A673 (cell line): ENCODE measurements at places on chromosomes 3 and 15.
A peak's percentile ranks its signal among the peaks of the same experiment; 100 is the strongest.

GRCh38 chr3:197010556-197011351, 18.9 kb downstream of the MELTF start:
- no peak for DNase-seq

- DNase-seq: no peak
These were observed 29.8 kb downstream of the DNAJC19 start for GRCh38 chr3:180959691-180960090.

- no peak for DNase-seq
These were observed 7.0 kb downstream of the MAPKAPK3 start for GRCh38 chr3:50623840-50624474.

DNA sequence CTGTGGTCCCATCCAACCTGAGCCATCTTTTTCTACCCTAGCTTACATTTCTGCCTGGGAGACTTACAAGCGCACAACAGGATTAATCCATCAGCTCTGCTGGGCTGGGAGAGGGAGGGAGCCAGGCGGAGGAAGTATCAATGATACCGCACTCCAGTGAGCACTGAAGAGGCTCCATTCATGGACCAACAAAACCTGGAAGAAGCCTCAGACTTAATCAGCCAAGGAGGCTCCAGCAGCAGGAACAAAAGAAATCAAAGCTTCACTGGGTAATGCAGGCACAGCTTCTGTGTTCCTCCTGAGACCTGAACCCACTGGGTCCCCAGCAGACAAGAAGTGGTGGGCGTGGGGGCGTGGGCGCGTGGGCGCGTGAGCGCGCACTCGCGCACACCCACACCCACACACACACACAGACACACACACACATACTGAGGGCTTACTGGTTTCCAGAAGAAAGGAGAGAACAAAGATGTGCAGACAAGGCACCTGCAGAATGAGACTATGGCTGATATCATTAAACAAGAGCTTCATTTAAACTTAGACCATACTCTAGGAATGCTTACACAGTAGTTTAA, 87.0 kb upstream of the BOC start:
- DNase-seq: peak; percentile 37

DNA sequence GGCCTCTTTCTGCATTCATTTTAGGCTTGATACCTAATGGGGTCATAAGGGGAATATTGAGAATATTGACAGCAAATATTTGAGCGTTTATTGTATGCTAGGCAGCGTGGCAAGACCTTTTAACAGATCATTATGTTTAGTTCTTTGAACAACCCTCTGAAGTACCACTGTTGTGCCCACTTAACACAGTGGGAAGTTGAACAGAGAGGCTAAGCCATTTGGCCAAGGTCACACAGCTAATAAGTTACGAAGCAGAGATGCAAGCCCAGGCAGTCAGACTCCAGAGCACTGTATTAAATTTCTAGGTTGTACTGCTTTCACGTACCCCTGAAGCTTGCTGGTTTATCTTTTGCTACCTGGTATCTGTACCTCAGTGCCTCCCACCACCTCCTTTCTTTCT, 1.1 kb downstream of the RAB7A start:
- DNase-seq: no peak

DNA sequence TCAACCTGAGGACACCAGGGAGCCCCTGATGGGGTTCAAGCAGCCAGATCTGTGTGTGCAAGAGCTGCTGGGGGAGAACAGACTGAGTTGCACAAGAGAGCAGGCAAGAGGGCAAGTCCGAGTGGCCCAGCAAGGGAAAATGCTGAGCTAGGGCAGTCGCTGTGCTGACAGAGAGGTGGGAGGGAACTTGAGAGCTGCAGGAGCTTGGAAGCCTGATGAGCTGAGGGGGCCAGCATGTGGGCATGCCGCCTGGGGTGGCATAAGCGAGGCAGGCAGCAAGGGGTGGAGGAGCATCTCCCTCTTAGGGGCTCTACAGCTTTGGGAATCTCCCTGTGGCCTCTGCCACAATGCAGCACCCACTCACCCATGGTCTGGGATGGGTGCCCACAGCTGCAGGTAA, 4.7 kb upstream of the CORO2B start:
- DNase-seq: no peak

DNA sequence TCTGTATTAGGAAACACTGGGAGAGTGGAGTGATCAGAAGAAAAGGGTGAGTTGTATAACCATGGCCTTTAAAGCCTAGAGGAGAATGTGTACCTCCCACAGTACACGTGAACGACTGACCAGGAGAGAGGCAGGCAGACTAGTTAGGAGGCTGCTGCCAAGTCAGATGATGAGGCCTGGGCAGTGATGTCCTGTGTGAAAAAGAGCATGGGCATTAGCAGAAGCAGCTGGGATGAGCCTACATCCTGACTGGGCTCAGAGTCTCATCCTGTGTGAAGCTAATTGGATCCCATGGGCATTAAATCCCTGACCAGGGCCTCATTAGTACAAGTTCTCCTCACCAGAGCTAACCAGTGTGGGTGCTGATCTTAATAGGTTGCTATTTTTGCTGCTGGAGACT, 89.1 kb upstream of the SLC2A2 start:
- no peak for DNase-seq

- no peak for DNase-seq
These were observed at the start of gene PLCB2 for GRCh38 chr15:40307421-40308211. PLCB2 (minus strand) TSS chr15:40307935; CDS start chr15:40307672, 263 bp downstream.

DNA sequence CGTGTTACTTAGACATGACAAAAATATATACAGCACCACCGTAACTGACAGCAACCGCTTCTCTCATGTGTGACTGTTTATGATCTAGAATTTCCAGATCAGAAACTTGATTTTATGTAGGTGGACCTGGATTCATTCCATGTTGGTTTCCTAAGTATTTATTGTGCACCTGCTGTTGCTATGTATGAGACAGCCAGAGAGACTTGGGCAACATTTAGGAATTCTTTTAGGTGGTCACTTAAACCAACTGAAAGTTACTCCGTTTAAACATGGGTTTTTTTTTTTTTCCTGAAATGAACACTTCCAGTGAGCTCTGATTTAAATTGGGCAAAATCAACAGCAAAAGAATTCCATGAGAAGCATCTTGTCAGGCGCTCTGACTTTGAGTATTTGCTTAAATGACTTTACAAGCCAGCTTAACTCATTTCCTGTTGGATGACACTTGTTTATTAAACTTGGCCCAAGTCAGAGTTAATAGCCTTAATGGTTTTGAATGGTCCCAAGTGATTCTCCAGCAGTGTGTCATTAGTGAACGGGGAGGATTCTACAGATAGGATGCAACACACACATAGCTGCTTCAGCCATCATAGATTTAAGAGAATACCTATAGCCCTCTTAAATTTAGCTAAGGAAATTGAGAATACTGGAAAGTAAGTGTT, 31.8 kb downstream of the MITF start:
- peak; percentile 25 for DNase-seq

DNA sequence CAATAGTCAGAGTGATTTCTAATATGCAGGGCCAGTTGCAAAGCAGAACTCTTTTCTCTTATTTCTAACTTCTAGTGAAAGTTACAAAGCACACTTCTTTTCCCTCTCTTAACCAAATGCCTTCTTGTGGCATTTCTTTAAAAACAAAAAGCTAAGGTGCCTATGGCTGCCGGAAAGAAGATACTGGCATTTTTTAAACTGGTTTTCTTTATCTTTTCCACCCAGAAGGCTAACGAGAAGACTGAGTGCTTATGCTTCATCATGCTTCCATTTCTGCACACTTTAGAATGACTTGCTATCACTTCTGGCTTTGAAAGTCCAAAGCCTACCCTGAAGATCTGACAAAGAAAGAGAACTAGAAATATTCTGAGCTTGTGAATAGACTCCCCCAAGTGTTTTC, 141.3 kb downstream of the P2RY1 start:
- DNase-seq: no peak

DNA sequence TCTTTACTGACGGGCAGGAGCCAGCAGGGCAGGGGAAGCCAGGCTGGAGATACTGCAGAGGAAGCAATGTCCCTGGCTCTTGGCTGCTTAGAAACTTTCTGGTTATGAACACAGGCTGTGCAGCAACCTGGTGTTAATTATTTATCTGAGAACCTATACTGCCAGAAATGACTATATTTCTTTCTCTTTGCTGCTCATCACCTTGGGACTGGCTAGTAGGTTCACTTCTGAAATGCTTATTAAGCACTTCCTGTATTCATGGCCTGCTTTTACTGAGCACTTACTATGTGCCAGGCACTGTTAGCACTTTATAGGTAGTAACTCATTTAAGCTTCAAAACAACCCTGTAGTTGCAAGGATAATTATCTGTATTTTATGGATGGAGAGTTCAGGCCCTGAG, 57.6 kb downstream of the RAB11A start:
- DNase-seq: no peak

DNA sequence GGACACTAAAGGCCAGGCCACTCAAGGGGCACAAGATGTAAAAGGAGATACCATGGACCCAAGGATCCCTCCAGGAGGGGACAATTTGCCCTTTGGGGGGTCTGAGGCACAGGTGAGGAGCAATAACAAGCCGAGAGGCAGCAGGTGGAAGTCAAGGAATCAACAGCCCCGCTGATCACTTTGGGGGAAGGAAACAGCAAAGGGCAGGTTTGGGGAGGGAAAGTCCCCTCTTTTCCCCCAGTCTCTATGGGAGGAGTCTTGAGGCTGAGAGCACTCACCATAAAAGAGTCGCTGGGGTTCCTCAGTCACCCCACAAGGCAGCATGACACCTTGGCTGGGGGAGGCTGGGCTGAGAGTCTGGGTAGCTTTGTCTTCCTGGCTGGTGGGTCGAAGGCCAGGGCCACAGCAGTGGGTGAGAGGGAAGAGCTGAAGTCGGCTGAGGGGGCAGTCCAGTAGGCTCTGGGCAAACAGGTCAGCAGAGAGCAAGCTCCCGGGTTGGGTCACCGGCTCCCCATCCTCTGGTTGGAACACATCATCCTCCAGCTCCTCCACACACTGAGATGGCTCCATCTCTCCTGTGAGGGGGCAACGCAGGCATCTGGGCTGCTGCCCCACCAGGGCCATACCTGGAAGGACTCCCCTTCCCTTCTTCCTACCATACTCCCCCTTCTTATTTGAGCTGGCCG, 3.0 kb downstream of the BMF start:
- DNase-seq: no peak

DNA sequence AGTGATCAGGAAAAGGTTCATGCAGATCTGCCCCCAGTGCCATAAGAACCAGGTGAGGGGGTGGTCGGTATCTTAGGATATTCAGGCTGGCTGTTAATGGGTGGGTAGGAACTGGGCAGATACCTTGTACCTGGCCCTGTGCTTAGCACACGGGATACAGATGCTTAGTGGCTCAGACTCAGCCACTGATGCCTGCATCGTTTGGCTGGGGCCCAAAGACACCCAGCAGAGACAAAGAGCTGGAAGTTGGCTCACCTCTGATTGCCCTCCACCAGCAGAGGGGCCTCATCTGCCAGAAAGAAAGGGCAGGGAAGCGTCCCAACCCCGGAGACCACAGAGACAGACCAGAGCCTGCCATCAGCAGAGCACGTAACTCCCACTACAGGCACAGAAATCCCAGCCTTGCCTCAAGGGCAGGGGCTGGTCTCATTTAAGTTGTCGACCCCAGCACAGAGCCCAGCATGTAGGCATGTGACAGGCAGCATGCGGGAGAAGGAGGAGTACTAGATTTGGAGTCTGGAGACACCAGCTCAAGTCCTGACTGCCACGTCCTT, 64.1 kb upstream of the SLC6A1 start:
- no peak for DNase-seq

GRCh38 chr3:174020156-174020555, 622.6 kb downstream of the NLGN1 start:
- DNase-seq: no peak

DNA sequence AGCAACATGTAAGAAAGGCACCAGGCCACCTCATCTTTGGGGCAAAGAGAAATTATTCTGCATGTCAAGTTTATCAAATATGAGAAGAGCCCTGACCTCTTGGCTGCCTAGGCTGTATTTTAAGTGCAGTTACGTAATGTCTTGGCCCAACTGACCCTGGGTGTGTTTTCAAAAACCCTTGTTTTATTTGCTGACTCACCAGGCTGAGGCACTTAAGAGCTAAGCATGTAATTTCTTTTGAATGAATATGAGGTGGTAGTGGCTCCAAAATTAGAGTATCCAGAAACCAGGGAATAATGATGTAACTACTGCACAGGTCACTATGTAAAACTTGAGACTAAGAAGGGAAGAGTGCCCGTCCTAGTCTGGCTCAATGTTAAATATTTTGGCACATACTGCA, 24.3 kb downstream of the PGPEP1L start:
- DNase-seq: peak; percentile 28

DNA sequence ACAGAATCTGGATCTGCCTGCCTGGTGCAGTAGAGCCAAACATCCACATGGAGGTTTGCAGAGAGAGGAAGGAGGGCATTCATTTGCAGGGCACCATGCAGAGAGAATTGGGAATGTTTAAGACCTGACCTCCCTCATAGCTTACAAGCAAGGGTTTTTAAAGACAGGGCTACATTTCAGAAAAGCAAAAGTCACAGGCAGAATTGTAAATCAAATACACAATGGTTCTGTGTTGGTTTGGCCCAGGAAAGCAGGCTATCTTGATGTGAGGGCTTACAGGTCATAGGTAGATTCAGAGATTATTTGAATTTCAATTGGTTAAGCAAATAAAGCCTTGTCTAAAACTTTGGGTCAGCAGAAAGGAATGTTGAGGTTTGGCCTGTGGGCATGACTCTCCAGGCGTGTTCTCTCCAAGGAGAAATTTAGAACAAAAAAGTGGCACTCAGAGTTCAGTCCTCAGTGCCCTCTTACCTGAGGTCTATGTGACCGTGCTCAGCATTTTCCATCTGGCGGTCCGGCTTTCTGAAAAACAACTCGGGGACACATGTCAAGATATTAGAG, 91.5 kb downstream of the CD47 start:
- no peak for DNase-seq

GRCh38 chr3:145087038-145087437, 1073.9 kb downstream of the PLOD2 start:
- no peak for DNase-seq

GRCh38 chr3:109346770-109347295, 9.5 kb upstream of the DPPA4 start:
- DNase-seq: no peak

GRCh38 chr3:180181387-180181786, 144.7 kb upstream of the PEX5L start:
- DNase-seq: no peak

GRCh38 chr3:99966662-99967416, 147.5 kb downstream of the FILIP1L start:
- no peak for DNase-seq

DNA sequence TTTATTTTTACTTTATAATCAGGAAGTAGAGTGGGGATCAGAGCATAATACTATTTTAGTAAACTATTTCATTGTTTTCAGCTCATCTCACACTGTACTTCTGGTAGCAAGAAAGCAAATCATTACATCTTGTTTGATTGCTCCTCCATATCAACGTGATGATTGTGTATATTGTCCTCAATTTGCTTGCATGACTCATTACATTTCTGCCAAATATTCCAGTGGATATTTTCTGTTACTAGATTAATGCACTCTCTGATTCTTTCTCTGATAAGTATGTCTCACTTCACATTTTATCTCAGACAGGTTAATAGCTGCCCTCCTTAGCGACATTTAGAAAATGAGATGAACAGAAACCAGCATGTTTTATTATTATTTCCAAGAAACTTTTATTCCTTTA, 1145.3 kb downstream of the OTOL1 start:
- no peak for DNase-seq

- DNase-seq: no peak
These were observed 275.0 kb downstream of the NFKBIZ start for GRCh38 chr3:102124282-102124681.
